ENCODE measurements at places on chromosomes 5 and 9.

GRCh38 chr5:147619281-147619878, 109.5 kb upstream of the DPYSL3 start:
- DNase-seq = no peak

- DNase-seq = no peak
Observed at GRCh38 chr5:34053133-34053532, 10.1 kb upstream of the C1QTNF3 start.

DNA sequence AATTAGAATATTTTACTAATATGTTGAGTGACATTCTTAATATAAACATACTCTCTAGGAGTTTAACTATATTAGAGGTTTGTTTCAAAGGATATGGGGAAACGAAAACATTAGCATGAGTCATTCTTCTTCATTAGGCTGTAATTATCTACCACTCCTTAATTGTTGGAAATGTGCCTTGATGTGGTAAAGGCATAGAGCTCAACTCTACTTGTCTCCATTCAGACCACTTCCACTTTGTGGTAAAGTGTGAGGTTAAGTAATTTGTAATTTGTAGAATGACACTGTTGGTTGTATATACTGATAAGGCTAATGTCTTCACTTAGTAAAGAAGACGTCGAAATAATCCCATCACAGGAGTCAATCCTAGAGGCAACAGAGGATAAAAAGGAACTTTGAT, 58.1 kb downstream of the HAPLN1 start:
- DNase-seq = no peak

DNA sequence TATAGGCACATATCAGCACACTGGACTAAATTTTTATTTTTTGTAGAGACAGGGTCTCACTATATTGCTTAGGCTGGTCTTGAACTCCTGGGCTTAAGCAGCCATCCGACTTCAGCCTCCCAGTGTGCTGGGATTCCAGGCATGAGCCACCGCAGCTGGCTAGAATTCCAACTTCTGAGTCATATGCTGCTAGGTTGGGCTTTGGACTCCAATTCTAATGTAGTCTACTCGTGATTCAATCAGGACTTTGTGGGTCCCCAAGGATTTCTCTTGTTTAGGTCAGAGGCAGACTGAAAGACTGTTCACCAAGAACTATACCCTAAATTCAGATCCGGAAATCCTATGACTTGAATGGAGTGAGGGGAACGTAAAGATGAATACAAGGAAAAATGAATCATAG, 68.2 kb upstream of the CHD1 start:
- DNase-seq = no peak

GRCh38 chr5:168377525-168377924, 86.1 kb downstream of the WWC1 start:
- no peak for DNase-seq

DNA sequence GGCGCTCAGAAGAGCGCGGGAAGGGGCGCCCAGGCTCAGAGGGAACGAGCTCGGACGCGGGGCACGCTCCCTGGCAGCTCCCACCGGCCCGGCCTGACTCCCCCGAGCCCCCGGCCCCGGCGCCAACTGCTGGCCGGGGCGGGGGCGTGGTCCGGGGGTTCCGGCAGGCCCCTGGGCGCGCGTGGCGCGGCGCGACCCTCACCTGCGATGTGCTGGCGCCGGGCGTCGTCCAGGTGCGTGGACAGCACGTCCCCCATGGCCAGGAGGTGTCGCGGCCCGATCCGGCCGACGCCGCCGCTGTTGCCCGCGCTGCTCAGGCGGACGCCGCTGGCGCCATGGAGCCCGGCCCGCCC, 43.5 kb upstream of the STXBP1 start:
- DNase-seq = no peak

- no peak for DNase-seq
Observed at GRCh38 chr5:82222597-82223574, 55.3 kb downstream of the RPS23 start.

DNA sequence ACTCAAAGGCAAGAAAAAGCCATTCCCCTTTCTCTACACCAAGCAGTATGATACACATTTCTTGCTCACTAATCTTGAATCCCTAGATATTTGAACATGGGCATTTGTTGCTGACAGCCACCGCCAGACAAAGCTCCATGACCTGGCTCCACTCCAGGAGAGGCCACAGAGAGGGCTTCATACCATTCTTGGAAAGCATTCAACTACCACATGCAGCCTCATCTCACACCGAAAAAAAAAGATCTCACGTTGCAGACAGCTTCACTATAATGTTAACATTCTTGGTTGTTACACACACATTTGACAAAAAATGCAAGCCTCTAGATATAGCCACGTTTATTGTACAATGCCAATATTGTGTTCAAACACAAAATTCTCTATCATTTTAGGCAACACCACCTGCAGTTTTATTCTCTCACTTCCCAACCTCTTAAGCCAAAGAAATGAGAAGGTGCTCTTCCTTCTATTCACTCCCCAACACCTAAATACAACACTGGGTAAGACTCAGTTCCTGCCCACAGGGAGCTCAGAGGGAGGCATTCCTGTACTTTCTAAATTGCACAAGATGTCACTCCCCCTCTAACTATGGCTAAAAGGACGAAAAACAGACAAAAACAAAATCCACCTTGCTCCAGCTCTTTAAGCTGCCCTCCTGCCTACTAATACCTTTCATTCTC, 222.4 kb downstream of the TSSK1B start:
- DNase-seq = no peak

DNA sequence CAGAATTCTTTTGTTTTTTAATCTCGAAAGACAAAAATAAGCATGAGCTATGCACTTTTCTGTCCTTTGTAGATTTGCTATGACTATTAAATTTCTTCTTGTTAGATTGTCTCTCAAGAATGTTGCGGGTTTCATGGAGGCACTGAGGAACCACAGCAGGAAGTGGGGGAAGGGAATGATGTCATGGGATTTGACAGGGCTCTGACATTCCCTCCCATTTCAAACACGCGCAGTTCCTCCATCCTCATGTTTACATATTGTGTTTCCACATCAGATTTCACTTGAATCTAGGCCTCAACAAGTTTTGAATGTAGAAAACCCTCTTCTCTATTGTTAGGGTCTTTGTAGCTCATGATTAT, 154.8 kb downstream of the PALM2AKAP2 start:
- DNase-seq = no peak

- DNase-seq = no peak
Observed at GRCh38 chr5:56492812-56493211, 259.7 kb upstream of the ANKRD55 start.

- DNase-seq = no peak
Observed at GRCh38 chr9:76454311-76454710, 4.7 kb upstream of the GCNT1 start.

- no peak for DNase-seq
Observed at GRCh38 chr5:136910625-136911024, 545.3 kb upstream of the TRPC7 start.

- no peak for DNase-seq
Observed at GRCh38 chr9:106892632-106893031, 29.7 kb downstream of the ZNF462 start.

- DNase-seq = no peak
Observed at GRCh38 chr5:51622161-51622790, 239.0 kb downstream of the ISL1 start.

DNA sequence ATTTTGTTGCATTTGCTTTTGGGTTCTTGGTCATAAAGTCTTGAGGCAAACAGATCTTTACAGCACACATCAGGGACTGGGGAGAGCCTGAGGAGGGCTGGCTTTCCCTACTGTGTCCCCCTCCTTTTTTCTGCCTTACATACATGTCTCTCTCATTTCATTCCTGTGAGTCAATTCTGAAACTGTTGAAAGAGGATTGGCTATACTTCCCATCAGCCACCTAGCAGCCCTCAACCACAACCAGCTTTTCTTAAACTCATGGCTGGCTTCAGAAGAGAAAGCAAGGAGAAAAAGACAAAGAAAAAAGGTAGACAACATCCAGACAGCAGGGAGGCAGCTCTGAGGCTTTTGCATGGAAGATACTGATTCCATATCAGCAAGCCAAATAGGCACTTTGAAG, 374.8 kb upstream of the KIF2A start:
- no peak for DNase-seq

- no peak for DNase-seq
Observed at GRCh38 chr5:181237729-181238385, 5.8 kb downstream of the RACK1 start.

GRCh38 chr5:131587541-131587940, 47.5 kb downstream of the RAPGEF6 start:
- DNase-seq = no peak

- DNase-seq = no peak
Observed at GRCh38 chr5:174448662-174449061, 275.7 kb upstream of the MSX2 start.

DNA sequence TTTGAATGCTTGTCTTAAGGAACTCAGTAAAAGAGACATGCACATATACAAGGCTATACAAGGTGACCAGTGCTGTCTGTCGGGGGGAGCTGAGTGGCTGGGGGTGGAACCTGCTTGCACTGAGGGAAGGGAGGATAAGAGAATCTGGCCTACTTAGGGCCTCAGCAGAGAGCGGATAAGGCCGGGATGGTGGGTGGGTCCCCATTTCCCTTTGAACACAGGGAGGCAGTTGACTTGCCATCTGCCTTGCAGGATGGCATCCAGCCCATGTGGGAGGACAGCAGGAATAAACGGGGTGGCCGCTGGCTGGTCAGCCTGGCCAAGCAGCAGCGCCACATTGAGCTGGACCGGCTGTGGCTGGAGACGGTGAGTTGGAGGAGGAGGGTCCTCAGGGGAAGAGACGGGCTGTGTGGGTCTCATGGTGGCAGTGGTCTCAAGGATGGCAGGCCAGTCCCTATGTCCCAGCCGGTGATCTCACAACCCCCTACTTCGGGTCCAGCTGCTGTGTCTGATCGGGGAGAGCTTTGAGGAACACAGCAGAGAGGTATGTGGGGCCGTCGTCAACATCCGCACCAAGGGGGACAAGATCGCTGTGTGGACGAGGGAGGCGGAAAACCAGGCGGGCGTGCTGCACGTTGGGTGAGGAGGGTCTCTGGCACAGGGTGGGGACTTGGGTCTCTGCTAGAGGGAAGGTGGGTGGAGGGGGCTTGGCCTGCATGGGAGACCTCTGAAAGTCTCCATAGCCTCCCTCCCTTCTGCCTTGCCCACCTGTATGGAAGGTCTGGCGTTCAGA, 2.2 kb upstream of the TSPAN17 start:
- DNase-seq = no peak

DNA sequence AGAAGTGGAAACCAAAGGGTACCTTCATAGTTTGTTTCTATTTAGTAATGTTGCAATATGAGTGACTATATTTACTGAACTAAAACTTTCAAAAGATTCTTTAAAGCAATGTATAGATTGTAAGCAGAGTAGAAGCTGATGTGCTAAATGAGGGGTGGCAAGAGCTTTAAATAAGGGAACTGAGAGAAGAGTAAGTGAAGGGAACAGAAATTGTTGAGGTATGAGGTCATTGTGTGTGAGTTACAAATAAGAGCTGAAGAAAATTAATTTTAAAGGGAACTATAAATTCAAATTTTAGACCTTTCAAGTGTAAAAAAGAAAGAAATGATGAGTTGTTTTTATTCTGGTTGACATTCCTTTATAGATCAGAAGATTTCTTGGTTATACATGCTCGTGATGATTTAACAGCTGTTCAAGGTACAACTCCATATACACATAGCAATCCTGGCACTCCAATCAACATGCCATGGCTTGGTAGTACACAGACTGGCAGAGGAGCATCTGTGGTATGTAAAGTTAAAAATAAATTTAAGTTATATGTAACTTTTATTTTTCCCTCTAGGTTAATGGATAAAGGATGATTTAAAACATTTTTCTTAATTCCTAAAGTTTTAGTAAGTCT, 135.1 kb upstream of the TNFAIP8 start:
- no peak for DNase-seq

DNA sequence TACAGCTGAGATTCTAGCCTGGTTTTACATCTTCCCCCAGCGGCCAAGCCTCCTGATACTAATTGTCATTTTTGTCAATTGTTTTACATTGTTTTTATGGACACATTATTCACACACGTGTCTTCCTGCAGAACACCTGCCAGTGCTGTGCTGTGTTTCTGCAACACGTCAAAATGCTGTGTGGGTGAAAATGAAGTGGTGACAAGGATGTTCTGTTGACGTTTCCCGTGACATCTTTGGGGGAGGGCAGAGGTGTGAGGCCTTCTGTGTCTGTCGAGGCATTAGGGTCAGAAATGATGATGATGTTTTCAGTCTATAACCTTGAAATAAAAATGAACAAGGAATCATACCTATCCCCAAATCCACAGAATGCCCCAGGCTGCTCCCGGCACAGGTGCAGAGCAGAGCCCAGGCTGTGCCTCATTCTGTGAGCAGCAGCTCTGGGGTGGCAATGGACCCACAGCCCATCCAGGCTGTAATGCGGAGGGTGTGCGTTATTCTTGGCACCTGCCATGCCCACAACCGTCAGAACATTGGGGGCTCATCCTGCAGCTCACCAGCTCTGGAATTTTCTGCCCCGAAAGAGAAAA, 23.6 kb upstream of the CEP72 start:
- no peak for DNase-seq

GRCh38 chr9:8859416-8859815, 1059.8 kb upstream of the DMAC1 start:
- no peak for DNase-seq

GRCh38 chr5:172102913-172103626, 85.0 kb downstream of the STK10 start:
- no peak for DNase-seq

DNA sequence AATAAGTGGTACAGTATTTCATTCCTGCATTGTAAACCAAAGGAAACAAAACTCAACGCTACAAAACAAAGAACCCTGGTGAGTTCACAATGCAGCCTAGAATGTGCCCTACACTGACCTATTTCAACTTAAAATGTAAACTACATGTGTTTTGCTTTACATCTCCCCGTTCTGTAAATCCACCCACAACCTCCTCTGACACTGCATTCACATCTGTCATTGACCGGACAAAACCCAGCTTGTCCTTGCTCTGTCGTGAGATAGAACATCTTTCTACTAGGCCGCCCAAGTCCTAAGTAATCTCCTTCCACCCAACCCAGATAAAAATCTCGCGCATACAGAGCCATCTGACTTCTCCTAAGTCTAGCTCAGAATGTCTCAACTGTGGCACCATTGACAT, 6.1 kb upstream of the VLDLR start:
- DNase-seq = no peak

GRCh38 chr5:109297900-109298299, 111.9 kb downstream of the PJA2 start:
- no peak for DNase-seq

DNA sequence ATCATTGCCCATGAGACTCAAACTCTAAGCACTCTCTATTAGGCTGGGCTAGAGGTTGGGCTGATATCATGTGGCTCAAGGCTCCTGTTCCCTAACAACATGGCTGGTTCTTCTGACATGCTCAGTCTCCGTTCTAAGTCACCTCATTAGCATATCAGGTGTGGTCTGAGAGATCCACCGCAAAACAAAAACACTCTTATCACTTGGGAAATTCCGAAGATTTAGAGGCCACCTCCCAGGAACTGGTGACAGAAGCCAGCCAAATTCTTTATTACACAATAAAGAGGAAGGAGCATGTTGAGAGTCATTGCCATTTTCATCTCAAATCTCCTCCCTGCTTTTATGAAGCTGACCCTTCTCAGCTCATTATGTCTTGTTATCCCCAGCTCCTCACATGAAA, 107.6 kb downstream of the MSX2 start:
- no peak for DNase-seq
